NCI-H446 treated with DMSO at 0.1 percent for 48 hours (cell line): ENCODE measurements at places on chromosomes 13 and 19.

DNA sequence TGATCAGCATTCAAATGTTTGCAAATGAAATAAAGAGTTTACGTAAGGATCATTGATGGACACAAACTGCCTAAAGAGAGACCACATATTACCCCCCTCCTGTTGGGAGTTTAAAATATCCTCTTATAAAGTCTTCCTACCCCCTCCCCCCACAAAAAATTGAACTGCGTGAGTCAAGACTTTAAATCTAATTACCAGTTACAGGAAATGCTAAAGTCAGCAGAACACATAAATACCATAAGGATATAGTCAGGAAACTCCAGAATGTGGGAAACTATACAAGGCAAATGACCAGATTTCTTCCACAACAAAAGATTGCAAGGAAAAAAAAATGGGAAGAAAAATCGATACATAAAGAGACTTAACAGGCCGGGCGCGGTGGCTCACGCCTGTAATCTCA is 44.4 kb upstream of the FARP1 start:
- no peak for DNase-seq

DNA sequence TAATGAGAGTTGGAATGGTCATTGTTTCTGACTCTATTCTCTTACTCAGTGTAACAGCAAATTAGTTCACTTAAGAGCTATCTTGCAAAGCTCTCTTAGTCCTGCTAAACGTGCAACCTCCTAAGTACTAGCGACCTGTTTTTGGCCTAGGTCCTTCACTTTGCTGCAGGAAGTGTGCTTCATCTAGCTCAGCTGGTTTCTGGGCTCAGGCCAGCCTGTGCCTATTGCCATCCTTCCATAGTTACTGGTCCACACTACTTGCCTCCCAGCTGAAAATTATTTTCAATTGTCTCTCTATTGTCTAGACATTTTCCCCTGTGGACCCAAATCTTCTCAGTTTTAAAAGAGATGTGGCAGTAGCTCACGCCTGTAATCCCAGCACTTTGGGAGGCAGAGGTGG is 561.3 kb downstream of the FGF9 start:
- DNase-seq, result no peak

DNA sequence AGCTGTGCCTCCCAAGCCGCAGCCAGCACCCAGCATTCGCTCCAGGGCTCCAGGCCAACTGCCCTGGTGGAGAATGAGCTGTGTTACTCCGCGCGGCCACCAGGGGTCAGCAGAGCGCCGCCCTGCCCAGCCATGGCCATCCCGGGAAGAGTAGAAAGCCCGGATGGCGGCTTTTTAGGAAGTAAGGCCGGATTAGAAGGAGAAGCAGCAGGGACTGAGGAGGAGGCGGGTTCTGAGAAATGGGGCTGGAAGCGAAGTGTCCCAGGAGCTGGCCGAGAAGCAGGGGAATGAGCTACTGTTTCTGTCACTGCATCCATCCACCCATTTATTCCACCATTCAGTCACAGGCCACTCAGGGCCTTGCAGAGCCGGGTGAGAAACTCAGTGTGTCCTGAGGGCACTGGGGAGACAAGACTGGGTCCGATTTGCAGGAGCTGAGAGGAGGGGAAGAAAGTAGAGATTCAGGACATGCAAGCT is 6.6 kb upstream of the NPAS1 start:
- DNase-seq, result peak; percentile 45

GRCh38 chr13:42656161-42656560 is 82.2 kb downstream of the TNFSF11 start:
- no peak for DNase-seq

GRCh38 chr19:51786646-51787494 is 8.1 kb upstream of the FPR3 start:
- DNase-seq, result no peak
